ENCODE measurements at places on chromosomes 3 and 15.

GRCh38 chr15:66947471-66947870 lies 117.9 kb upstream of the SMAD3 start:
- DNase-seq = no peak

DNA sequence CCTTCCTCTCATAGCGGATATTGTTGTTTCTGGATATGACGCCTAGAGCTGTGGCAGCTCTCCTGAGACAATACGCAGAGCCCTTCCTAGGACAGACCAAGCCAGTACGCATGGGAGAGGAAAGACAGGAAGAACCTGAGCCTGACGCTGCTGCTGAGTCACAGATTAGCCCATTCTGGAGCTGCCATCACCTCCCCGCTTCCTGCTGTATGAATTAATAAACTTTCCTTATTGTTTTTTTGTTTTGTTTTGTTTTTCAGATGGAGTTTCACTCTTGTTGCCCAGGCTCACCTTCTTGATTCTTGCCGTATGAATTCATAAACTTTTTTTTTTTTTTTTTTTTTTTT lies 67.0 kb downstream of the PPCDC start:
- no peak for DNase-seq

DNA sequence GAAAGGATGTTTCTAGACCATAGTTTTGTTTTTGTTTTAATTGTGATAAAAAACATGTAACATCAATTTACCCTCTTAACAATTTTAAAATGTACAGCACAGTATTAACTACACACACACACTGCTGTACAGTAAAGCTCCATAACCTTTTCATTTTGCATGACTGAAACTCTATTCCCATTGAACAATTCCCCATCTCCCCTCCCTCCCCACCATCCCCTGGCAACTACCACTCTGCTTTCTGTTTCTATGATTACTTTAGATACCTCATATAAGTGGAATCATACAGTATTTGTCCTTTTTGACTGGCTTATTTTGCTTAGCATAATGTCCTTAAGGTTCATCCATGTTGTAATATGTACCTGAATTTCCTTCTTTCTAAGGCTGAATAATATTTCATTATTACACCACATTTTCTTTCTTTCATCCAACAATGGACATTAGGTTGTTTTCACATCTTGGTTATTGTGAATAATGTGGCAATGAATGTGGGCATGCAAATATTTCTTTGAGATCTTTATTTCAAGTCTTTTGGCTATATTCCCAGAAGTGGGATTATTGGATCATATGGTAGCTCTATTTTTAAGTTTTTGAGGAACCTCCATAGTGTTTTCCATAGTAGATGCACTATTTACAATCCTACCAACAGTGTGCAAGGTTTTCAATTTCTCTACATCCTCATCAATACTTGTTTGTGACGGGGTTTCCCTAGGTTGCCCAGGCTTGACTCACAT lies 10.7 kb downstream of the CHST14 start:
- no peak for DNase-seq

DNA sequence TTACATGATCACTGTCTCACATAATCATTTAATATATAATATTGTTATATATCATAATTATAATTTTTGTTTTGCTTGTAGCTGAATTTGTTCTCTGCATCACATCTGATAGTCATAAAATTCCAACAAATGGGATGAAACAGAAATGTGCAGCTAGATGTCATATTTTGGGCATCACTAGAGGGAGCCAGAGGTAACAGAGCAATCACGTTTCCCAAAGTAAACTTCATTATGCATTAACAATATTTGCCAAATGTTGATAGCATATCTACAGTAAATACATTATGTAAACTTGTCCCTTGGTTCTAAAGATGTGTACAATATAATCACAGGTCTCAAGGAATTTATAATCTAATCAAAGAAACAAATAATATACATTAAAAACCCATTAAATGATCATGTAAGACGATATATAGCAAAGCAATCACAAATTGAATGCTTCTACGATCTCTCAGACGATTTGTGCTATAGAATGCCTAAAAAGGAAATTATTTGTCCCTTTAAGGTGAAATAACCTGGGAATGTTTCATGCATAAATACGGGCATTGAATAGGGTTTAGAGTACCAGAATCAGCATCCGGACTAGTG lies 234.2 kb upstream of the MCTP2 start:
- DNase-seq = no peak

DNA sequence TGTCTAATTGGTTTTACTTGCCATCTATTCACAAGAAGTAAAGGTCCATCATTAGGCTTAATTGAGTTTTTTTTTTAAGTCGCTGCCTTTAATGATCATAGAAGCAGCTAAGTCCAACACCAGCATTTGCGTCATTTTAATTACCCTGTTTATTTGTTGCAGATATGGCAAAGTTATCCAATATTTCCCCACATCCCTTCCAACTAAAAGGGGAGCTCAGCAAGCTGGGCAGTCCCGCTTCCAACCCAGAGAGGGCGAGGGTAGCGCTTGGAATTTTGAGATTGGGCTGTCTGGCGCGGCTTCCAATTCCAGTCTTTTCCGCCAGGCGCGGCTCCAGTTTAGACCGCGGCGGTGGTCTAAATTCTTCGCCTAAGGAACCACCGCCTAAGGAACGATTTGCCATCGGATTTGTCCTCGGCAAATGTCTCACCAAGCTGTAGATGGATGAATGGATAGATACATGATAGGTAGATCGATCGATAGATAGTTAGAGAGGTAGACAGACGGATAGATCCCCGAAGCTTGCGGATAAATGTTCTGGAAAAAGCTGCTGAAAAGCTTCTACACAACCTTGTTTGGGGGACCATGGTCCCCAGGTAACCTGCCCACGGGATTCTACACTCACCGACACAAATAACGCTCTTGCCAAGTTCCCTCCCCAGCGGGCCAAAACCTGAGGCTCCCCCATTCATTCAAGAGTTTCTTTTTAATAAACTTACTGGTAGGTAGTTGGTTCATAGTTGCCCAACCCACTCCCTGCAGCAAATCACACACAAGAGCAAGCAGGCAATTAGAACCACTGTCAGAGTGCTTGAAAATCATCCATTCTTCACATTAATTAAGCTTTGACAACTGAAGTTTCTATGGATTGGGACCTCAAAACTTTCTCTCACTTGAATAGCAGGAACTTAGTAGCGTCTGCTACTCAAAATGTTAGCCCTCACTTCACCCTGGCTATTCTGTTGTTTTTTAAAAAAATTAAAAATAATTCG lies 49.1 kb downstream of the ZIC4 start:
- DNase-seq = no peak

DNA sequence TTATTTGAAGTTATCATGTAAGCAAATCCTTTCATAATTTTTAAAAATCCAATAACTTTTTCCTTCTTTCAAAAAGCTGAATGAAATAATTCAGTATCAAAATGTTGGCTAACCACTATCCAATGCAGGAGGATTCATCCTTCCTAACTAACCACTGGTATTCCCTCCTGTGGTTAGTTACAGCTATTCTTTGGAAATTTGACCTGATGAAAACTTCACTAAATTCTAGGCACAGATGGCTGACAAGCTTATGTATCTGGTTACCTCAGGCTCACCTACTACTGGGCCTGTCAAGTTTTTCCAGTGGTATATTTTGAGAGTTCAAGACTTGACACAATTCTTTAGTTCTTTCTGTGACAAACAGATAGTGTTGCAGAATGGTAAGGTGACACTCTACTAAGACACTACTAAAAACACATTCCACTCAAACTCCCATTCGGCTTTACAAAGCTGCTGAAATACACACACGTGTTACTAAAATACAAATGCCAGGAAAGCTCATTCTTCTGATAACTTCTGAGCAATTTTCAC lies 15.8 kb downstream of the NPTN start:
- DNase-seq = no peak

DNA sequence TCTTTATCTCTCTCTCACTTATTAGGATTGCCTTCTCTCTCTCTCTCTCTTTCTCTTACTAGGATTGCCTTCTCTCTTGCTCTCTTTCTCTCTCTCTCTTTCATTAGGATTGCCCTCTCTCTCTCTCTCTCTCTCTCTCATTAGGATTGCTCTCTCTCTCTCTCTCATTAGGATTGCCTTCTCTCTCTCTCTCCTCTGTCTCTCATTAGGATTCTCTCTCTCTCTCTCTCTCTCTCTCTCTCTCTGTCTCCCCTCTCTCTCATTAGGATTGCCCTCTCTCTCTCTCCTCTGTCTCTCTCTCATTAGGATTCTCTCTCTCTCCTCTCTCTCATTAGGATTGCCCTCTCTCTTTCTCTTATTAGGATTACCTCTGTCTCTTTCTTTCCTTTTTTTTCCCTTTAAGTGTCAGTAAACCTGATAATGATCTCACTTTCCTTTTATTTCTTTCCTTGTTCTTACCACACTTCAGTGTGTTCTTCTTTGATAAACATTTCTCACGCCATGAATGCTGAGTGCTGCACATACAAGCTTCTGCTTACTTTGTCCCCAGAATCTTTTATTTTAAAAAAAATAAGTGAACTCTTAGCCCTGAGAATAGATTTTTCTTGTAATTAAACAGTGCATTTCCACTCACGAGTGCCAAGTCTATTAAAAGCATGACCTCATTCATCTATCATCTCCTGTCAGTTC lies 243.4 kb upstream of the TBC1D5 start:
- no peak for DNase-seq

DNA sequence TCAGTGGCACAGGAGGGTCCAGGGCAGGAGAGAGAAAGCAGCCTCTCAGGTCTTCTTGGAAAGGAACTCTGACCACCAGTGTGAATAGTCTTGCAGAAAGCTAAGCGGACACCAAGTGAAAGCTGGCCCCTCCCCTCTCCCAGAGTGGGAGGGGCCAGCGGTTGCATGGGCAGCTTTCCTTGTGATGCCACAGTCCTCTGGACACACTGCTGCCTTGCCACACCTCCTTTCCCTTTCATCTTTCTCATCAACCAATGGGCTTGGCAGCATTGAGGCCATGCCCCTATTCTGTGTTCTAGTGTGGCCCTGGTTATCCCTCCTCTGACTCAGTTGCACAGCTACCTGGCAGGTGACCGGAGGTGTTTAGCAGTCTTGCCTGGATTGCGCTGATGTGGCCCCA lies 49.7 kb upstream of the GOLGA6B start:
- DNase-seq = no peak

GRCh38 chr3:75272691-75273090 lies 391.4 kb upstream of the FRG2C start:
- DNase-seq = no peak

GRCh38 chr15:77629070-77630030 lies 3.4 kb downstream of the LINGO1 start:
- no peak for DNase-seq

GRCh38 chr15:84721371-84721770 lies 5.4 kb upstream of the SEC11A start:
- DNase-seq = no peak
